CD4-positive, alpha-beta T cell (primary cell): ENCODE measurements at places on chromosomes 1 and 21.

DNA sequence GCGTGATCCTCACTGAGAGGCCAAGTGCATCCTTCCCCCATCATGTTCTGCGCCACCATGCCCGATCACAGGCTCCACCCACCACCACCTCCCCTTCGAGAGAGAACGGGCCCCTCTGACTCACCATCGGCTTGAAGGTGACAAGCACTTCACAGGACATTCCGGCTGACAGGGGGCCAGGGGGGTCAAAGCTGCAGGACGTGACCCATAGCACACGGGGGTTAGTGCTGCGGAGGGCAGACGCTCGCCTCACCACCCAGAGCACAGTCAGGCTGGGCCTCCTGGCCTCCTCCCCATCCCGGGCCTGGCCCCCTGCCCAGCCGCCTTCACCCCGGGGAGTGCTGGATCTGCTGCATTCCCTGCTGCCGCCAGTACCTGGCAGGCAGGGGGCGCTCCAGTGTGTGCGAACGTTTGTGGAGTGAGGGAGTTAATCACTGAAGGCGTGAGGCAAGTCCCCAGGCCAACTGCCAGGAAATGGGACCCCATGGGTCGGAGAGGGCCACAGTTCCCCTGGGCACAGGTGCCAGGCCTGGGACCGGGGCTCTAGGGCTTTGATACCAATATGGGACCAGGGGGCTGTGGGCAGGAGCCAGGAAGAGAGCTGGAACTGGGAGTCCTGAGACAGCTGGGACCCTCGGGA is 40.9 kb upstream of the TMEM52 start:
- peak; percentile 53 for DNase-seq

DNA sequence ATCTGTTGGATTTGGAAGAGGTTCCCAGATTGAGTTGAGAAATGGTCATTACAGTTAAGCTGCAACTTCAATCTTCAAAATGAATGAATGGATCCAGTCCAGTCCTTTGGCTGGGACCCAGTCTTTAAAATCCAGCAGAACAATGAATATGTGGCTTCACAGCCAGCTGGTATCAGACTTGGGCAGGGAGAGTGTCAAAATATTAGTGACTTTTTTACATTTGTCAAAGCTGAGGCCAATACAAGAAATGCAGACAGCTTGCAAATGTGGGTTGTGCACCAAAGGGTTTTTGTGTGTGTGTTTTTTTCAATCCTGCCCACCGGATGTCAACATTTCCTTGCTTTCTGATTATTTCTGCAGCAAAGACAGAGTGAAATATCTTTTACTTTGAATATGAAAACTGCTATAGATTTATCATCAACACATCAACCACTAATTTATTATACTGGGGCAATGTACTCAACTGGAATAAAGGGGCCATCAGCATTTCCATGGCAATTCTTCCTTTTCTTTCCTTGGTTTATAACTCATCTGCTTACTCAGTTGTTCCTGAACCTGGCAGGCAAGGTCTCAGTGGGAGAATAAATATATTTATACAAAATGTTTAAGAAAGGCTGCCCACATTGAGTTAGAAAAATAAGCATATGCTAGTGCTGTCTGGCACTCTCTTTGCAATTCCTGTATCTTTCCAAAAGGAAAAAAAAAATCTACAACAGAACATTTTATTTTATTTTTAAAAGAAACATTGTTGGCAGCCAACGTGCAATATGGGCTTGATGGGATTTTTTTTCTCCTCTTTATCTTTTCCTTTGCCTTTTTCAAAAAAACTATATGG is 491.6 kb upstream of the C1orf87 start:
- no peak for DNase-seq

DNA sequence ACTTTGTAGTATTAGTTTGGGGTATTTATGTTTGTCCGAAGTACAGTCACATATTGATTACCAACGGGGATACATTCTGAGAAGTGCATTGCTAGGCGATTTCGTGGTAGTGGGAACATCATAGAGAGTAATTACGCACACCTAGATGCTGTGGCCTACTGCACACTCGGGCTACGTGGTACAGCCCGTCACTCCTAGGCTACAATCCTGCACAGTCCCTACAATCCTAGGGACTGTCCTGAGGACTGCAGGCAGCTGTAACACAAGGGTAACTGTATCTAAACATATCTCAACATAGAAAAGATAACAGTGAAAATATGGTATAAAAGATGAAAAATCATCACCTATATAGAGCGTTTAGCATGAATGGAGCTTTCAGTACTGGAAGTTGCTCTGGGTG is 18.6 kb downstream of the EXOC8 start:
- DNase-seq: no peak

- DNase-seq: no peak
Observed at GRCh38 chr1:17191990-17192242, 13.0 kb upstream of the PADI1 start.

DNA sequence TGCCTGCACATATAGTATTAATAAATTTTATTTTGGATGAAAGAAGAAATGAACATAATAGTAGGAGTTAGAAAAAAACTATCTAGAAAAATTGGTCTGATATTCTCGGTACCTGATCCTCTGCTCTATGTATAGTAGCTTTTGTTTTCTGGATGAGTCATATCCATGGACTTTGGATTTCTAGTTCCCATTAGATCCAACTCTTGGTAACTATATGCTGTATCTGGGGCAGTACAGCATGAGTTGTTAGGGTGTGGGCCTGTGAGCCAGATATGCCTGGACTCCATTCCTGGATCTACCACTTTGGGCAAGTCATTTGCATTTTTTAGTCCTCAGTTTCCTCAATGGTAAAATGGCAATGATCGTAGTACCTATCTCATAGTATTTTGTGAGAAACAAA is 372.2 kb upstream of the PKN2 start:
- DNase-seq: no peak

GRCh38 chr1:64327119-64327518 is 123.7 kb downstream of the UBE2U start:
- DNase-seq: no peak

DNA sequence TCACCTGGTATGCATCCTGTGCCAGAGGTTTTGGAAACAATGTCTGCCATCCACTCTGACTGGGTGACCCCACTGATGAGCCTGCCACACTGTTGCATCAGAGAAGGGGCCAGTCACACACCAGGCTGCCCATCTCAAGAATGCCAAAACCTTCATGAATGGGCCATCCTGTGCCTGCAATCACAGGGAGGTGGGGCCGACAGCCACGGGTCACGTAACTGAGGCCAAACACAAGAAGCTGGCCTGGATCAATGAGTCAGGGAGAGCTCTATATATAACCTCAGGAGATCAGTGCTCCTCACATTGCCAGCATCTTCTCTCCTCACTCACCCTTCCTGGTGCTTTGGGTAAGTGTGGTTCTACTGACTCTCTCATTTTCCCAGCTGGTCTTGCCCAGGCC is at the start of gene LORICRIN:
Gene LORICRIN (plus strand): TSS at position 301 of the 400 bp plus-strand sequence. CDS start 1,263 bp downstream, outside the sequence.
- DNase-seq: no peak

GRCh38 chr1:162301696-162302095 is 75.0 kb downstream of the SPATA46 start:
- DNase-seq: no peak

DNA sequence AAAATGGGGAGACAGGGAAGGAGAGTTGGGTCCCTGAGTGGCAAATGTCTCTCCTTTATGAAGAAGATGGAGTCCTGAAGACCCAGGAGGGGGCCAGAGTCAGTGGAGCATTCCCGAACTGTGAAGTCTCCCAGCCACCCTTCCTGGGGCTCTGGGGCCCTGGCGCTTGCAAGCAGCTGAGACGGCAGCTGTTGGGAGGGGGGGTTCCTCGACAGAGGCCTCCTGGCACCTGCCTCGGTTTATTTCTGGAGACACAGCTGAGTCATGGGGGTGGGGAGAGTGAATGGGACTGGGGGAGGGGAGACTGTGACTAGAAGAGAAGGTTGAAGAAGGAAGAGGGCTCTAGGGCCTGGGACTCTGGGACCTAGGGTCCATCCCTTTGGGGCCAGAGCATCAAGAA is 14.0 kb downstream of the NES start:
- DNase-seq: no peak

DNA sequence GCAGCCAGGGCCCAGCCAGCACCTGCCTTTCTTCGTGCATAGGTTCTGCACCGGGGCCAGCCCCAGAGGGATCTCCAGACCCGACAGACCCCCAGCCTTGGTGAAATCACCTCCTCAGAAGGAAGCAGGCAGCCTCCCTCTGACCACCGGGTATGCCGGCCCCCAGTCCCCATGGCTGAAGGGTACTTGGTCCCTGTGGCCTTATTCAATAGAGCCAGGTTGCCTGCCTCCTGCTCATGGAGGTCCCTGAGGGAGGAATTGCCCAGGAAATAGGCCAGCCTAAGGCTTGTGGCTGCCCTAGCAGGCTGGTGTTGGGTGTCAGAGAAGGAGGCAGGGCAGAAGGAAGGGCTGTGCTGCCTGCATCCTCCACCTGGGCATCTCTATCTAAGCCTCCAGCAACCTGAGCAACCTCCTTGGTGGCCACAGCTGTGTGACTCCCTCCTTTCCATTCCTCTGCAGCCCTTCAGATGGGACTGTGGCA is 338.2 kb upstream of the VAMP3 start:
- DNase-seq: no peak

GRCh38 chr1:213067352-213067751 is 16.3 kb downstream of the RPS6KC1 start:
- DNase-seq: no peak

DNA sequence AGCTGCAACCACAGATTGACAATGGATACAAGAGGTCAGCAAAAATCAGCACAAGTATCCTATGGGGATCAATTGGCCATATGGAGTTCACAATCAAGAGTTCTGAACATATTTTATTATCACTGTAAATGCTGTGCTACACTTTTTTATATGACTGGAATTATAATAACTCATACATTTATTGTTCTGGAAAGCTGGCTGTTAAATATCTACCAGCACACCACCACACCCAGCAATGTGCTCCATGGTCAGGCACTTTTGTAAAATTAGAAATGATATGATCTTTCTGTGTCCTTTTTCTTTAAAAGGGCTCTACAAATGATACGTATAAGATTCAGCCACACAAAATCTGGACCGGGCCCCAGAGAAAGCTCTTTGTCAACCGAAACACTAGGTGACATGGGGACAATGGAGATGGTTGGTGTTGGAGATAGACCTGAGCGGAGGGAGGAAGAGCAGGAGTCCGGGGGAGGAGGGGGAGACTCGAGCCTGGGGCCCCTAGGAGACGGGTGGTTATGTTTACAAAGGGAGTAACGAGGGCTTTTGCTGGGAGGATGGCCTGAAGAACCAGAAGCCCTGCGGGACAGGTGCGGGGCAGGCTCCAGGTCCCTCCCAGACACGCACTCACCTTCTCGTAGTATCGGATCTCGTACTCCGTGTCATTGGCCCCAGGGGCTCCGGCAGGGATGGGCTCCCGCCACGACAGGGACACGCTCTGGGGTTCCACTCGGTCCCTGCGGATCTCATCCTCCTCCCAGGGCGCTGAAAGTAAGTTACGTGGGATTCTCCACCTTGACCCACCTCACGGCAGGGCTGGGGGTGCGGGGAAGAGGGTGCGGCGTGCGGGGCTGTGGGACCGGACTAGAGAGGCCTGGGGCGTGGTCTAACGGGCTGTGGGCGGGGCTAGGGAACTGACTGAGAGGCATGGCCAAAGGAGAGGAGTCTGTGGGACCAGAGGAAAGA is 30.0 kb downstream of the EPHA10 start:
- no peak for DNase-seq

GRCh38 chr21:29477941-29478340 is 179.2 kb downstream of the BACH1 start:
- DNase-seq: no peak

DNA sequence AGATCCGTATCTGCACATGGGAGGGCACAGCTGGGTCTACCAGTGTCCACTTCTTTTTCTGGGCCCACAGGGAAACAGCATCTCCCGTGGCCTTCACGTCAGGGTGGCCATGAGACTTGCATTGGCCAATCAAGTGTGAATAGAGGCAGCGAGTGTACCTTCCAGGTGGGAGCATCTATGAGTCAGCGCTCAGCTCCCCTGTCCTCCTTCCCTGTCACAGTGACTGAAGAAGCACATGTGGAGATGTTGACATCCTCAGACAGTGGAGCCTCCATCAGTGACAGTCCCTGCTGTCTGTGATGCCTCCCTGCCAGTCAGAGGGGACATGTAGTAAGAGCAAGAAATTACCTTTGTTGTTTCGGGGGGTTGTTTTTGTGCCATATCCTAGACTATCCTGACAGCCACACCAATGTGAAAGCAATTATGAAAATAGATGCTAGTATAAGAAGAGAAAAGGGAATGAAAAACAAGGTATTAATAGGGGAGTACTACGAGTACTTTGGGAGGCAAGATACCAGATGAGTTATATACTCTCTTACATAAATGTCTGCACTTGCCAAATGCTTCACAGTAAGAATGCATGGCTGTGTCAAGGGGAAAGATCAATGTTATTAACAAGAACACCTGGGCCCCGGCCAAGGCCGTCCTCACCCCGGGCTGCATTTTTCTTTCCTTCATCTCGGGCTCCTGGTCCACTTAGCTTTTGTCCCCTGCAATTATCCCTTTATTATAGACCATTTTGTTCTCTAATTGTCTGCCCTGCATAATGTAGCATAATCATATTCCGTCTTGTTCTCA is 86.0 kb downstream of the MATN1 start:
- DNase-seq: no peak

GRCh38 chr1:56417646-56418045 is 161.7 kb downstream of the PLPP3 start:
- DNase-seq: no peak

DNA sequence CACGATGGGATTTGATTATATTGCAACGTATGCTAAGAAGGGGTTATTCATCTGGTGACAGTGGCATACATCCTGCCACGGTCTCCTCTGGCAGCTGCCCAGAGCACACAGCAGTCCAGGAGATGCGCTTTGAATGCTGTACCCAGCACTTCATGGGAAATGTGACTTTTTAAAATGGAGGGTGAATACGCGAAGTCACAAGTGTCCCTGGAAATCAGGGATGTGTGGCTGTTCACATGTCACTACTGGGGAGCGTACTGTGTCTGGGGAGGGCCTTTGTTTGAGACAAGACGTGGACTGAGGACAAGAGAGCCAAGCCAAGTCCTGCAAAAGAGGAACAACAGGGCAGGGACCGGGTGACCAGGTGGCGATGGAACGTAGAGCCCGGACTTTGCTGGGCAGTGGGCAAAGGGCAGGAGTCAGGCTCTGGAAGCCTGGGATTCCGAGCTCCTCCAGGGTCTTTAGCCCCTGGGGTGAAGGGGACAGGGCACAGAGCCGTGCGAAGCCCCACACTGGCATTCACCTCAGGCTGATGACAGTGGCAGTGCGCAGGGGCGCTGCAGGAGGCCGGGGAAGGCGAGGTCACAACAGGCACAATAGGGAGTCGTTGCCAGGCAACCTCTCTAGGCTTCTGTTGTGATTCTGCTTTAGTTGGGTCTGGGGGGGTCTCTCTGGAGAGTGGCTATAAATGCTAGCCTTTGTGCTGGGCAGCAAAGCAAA is 11.4 kb upstream of the ZBTB21 start:
- no peak for DNase-seq

DNA sequence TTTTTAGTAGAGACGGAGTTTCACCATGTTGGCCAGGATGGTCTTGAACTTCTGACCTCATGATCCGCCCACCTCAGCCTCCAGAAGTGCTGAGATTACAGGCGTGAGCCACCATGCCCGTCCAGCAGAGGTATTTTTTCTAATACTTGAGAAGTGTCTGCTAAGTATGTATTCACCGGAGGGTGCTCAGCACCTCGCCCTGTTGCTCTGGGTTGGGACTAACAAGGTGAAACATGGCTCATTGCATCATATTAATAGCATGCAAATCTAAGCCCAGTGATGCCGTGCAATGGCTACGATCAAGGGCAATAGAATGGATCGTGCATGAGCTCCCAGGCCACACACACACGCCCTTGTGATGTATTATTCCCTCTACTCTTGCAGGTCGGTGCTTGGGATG is 68.7 kb downstream of the PDE9A start:
- DNase-seq: no peak
